Right ventricle myocardium superior (tissue), 1 donor: ENCODE measurements at places on chromosomes 6 and 20.

DNA sequence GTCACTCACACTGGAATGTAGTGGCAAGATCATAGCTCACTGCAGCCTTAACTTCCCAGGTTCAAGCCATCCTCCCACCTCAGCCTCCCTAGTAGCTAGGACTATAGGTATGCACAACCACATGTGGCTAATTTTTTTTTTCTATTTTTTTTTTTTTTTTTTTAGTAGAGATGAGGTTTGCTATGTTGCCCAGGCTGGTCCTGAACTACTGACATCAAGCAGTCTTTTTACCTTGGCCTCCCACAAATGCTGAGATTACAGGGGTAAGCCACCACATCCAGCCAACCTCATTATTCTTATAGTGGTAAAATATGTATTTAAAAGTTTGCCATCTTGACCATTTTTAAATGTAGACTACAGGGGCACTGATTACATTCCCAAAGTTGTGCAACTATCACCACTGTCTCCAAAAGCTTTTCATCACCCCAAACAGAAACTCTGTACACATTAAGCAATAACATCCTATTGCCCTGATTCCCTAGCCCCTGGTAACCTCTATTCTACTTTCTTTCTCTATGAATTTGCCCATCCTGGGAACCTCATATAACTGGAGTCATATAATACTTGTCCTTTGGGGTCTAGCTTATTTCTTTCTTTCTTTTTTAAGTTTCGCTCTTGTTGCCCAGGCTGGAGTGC is 268.0 kb upstream of the JARID2 start:
- no peak for DNase-seq

DNA sequence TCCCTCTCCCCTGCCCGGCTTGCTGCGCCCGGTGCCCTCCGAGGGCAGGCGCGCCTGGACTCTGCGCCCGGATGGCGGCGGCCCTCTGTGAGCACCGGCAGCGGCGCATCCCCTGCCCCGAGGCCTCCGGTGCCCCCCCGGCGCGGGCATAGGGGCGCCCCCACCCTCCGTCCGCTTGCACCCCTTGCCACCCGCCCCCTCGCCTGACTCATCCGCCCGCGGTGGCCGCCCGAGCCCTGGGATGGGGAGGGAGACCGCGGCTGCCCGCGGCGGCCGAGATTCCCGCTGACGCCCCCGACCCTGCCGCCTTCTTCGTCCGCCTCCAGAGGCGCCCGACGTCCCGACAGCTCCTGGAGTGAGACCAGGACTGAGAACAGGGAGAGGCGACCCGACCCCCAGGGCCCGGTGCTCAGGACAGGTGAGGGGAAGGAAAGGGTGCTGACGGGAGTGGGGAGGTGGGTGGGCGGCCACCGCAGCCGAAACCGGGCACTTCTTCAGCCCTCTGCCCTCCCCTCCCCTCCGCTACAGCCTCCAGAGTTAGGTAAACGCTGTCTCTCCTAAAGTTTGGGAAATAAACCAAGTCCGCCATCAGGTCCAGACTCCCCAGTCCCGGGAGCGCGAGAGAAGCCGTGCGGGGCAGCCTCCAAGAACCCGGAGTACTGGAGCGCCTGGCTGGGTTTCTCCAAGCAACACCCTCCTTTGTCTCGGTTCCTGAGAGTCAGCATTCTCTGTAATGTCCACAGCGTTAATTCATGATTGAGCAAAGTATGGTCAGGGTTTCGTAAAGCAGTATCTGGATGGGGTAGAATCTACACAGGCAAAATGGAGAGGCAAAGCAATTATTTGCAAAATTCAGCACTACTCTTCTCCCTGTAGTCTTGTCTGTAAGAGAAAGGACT is 539 bp downstream of the TMEM200A start:
- DNase-seq = peak; percentile 36

DNA sequence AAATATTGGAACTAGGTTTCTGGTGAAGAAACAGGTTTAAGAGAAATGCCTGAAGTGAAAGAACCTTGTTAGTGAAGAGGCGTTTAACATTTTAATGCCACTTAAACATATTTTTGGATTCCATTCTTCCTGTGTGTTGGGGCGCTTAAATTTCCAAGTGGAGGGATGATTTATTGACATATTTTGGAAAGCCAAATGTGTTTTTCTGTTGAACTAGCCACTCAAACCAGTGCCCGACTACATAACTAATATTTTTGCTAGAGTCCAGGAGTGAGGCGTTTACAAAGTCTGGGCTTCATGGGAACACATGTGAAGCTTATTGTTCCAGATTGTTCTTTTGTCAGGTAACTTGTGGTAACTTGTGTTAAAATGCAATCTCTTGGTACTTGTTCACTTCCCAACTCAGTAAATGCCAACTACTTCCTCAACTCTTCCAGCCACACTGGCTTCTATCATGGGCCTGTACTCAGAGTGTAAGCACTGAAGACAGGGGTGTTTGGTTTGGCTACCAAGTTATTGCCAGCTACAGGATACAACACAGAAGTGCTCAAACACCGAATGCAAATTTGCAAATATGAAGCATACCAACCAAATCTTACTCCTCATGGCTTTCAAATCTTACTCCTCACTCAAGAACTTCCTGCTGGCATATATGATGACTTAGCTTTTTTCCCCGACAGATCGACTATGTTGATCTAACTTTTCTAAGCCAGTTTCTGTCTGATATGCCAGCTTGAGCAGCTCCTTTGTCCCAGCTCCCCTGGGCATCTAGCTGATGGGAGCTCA is 2.0 kb upstream of the ZNFX1 start:
- DNase-seq = no peak

GRCh38 chr20:41872930-41873329 is 254.8 kb upstream of the CHD6 start:
- DNase-seq = no peak

GRCh38 chr6:134281388-134281787 is 36.5 kb downstream of the SGK1 start:
- no peak for DNase-seq

GRCh38 chr20:48635361-48635760 is 192.4 kb downstream of the PREX1 start:
- DNase-seq = no peak

DNA sequence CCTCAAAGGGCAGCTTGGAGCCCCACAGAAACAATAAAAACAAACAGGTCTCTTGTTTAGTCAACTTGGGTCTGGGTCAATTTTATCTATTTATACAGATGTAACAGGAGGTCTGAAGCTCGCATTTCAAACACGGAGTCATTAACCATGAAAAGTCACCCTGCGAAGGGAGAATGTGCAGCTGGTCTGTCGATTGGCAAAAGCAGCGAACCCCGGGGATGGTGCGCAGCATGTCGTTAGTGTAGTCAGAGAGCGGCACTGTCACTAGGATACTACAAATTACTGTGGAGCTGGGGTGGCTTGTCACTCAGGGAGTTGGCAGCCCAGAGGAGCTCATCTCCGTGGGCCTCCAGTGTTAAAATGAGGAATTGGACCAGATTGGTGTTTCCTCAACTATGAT is 190.4 kb upstream of the ARG1 start:
- DNase-seq = no peak

DNA sequence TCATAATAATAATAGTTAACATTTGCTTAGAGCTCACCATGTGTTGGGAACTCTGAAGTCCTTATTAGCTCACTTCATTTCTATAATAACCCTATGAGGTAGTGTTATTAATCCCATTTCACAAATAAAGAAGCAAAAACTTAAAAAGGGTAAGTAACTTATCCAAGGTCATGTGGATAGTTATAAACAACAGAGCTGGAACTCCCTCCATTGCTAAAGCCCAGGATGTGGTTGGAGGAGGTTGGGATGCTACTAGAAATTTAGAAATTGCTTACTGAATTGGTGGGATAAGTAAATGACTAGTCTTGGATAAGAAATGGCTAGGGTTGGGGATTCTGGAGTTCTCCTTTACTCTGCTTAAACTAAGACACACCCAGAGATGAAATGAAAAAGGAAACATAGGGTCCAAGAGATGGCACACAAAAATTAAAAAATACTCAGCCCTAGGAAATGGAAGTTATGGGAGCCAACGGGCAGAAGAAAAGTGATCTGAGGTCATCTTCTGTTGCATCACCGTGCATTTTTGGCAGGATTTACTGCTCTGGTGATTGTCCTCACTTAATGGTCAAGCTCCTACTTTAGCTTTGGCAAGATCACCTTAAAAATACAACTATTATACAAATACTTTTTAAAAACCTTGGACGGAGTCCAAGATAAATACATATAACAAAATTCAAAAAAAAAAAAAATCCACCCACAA is 7.7 kb upstream of the CLIC5 start:
- no peak for DNase-seq
